DMS79 (cell line): ENCODE measurements at places on chromosomes 6 and 20.

DNA sequence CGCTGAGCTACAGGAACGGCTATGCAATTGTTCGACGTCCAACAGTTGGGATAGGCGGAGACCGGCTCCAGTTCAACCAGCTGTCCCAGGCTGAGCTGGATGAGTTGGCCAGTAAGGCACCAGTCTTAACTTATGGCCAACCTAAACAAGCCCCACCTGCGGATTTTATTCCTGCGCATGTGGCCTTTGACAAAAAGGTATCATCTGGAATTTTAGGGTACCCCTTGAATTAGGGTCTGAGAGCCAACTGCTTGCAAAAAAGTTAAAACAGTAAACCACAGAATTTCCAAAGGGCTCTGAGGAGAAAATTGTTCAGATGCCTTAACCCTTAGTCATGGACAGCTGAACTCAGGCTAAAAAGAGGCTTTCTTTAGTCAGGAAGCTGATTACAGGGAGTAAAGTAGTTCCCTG, 3.8 kb downstream of the EFHC1 start:
- DNase-seq, result no peak

DNA sequence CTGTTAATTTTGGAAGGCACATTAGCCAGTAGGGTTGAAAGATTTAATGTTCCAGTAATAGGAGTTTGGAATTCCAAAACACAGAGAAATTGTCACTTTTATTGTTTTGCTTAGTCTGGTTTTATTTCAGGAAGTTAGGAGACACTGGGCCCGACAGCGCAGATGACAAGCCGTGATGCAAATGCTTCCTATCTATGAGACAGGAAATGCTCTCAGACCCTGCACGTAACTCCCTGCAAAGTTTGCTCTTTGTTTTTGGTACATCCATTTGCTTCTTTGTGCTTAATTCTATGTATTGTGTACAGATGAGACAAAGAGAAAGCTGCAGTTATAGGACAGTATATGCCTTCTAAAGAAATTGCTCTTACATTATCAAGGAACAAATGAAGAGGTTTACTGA, 201.6 kb upstream of the SGK1 start:
- DNase-seq, result no peak

GRCh38 chr6:35396991-35397390, 54.6 kb downstream of the PPARD start:
- DNase-seq, result no peak

DNA sequence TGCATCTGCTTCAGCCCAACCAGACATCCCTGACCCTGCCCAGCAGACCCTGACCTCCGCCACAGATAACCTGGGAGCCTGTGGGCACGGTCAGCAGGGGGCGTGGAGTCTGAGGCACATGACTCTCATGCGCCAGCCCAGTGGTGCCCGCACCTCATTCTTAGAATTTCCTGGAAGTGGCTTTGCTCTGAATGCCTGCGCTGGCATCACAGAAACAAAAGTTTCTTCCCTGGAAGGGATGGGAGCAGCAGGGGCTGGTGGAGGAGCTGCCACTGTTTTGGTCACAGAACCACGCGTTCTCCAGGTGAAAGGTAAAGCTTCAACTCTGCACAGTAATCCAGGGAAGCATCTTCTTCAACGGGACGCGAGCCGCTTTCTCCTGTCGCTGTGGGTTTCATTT, 67.9 kb upstream of the DUSP22 start:
- DNase-seq, result no peak

GRCh38 chr6:157563611-157564284, 182.8 kb downstream of the ZDHHC14 start:
- no peak for DNase-seq

- no peak for DNase-seq
Measured at GRCh38 chr6:16684195-16684689, 77.0 kb downstream of the ATXN1 start.

DNA sequence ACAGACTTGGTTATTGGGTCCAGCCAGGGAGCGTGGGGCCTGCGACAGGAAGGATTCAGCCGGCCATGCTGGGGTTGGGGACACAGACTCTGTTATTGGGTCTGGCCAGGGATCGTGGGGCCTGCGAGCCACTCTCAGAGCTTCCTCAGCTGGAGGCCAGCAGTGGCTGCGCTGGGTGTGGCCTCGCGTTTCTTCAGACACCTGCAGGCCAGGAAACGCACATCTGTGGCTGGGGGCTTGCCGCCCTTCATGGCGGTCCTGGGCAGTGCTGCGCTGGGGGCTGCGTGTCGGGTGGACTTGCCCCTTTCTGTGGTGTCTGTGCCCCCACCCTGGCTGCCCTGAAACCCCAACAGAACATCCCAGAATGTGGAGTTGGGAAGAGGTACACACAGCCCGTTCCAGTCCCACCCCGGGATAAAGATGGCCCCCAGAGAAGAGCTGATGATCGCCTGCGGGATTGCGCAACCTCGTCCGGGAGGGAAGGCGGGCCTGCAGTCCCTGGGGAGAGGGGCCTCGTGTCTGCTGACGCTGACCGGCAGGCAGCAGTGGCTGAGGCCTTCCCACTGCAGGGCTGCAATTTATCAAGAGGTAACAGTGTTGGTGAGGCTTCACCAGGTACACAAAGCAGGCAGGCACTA, 16.9 kb upstream of the MTG2 start:
- DNase-seq, result no peak
